Neural crest cell (in vitro differentiated cells): ENCODE measurements at places on chromosomes 3 and 15. TPM values are rescaled to one million over a fixed set of nuclear protein-coding genes. Genes with fewer than 3 reads are reported as not detected.

DNA sequence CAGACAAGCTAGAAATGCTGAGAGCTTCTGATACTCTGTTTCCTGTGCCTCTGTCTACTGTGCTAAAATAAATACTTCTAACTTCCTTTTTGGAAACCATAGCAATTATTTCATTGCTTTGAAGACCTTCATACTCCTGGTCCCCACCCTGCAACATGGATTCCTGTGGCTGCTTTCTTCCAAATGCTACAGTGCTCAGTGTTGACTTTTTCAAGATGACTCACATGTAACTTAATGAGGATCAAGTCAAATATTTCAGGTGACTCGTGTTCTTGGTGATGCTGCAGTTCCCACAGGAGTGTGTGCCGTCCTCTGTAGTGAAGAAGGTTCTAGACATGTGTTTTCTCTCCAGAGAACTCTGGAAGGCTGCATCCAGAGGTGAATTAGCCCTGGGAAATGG, 288.6 kb downstream of the CLSTN2 start:
- no peak overlapping the region for H3K4me3 ChIP-seq
- no peaks in the 10 kb centered on the region for H3K36me3 ChIP-seq
- no peak for DNase-seq
- H3K27me3 ChIP-seq: no peaks in the 10 kb centered on the region
- H3K27ac ChIP-seq: no peak overlapping the region

Gene HESX1
- total RNA-seq: 0.98 and 1.7 TPM in 2 replicates

GRCh38 chr3:194365978-194366490, 3.5 kb downstream of the LRRC15 start:
- no peaks in the 10 kb centered on the region for H3K36me3 ChIP-seq
- no peak for DNase-seq
- H3K4me3 ChIP-seq: no peak overlapping the region

Gene PARP16
- total RNA-seq: 14.8 and 15.5 TPM in 2 replicates

GRCh38 chr3:27521179-27521871, 37.1 kb upstream of the SLC4A7 start:
- no peak overlapping the region for H3K4me3 ChIP-seq
- no peak for DNase-seq
- H3K36me3 ChIP-seq: no peaks in the 10 kb centered on the region
- H3K4me1 ChIP-seq: no peaks in the 10 kb centered on the region

Gene CHST13
- total RNA-seq: 0.19 TPM in 1 of 2 replicates, not detected in the other

GRCh38 chr3:32778389-32778788, 39.4 kb upstream of the TRIM71 start:
- H3K4me3 ChIP-seq: no peak overlapping the region
- H3K36me3 ChIP-seq: peaks cover 12% of the 10 kb centered on the region
- H3K4me1 ChIP-seq: peaks cover 30% of the 10 kb centered on the region
- H3K27ac ChIP-seq: no peak overlapping the region
- no peak for DNase-seq
- peaks cover 4% of the 10 kb centered on the region for H3K27me3 ChIP-seq

Gene TMEM207
- total RNA-seq: not detected in 2 replicates

Gene RLBP1
- 5.7 and 6.3 TPM in 2 replicates for total RNA-seq

- H3K4me3 ChIP-seq: no peak overlapping the region
- no peaks in the 10 kb centered on the region for H3K4me1 ChIP-seq
- no peak overlapping the region for H3K27ac ChIP-seq
- no peaks in the 10 kb centered on the region for H3K36me3 ChIP-seq
Measured at GRCh38 chr3:120661106-120661905, 20.7 kb downstream of the HGD start.

DNA sequence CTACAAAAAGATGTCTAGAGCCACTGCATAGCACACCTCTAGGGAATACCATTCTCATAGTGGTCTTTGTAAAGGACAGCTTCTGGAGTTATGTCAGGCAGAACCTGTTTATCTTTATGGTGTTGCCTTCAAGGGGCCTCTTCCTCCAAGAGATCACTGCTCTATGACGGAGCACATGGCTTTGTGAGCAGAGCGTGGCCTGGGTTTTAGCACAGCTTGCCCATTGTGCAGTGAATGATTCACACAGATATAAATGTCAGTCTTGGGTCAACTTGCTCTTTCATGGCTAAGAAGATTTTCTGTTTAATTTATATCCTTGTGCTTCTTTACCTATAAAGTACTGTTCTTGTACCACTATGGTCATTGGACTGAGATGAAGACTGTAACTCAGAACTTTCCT, 41.5 kb upstream of the RBMS3 start:
- no peaks in the 10 kb centered on the region for H3K36me3 ChIP-seq
- no peak overlapping the region for H3K27ac ChIP-seq
- no peaks in the 10 kb centered on the region for H3K27me3 ChIP-seq

DNA sequence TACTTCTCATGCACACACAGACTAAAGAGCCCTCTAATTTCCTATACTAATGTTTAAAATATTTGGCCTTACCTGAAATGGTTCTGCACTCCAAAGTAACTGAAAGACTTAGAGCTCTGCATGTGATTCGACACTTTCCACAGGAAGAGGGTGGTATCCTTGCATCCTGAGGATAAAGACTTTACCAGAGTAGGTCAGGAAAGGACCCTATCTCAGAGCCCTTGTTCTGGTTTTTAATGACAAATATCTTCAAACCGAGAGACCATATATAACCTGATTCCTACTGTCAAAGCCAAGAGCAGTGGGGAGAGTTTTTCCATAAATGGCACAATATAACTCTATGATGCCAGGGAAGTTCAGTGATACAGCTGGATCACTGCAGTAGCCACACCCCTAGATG, at the start of gene GP5:
Gene GP5 (minus strand): TSS at position 101 of the 400 bp plus-strand sequence. CDS start 984 bp downstream, outside the sequence.
- H3K27me3 ChIP-seq: peaks cover 3% of the 10 kb centered on the region
- peaks cover 3% of the 10 kb centered on the region for H3K36me3 ChIP-seq
- no peak for DNase-seq
- peaks cover 40% of the 10 kb centered on the region for H3K4me1 ChIP-seq
- H3K4me3 ChIP-seq: no peak within 1 kb of the TSS
- no peak within 1 kb of the TSS for H3K27ac ChIP-seq

- H3K27me3 ChIP-seq: no peaks in the 10 kb centered on the region
- DNase-seq: no peak
- no peaks in the 10 kb centered on the region for H3K36me3 ChIP-seq
- H3K4me3 ChIP-seq: no peak overlapping the region
Measured at GRCh38 chr3:6921066-6921465, 60.2 kb downstream of the GRM7 start.

DNA sequence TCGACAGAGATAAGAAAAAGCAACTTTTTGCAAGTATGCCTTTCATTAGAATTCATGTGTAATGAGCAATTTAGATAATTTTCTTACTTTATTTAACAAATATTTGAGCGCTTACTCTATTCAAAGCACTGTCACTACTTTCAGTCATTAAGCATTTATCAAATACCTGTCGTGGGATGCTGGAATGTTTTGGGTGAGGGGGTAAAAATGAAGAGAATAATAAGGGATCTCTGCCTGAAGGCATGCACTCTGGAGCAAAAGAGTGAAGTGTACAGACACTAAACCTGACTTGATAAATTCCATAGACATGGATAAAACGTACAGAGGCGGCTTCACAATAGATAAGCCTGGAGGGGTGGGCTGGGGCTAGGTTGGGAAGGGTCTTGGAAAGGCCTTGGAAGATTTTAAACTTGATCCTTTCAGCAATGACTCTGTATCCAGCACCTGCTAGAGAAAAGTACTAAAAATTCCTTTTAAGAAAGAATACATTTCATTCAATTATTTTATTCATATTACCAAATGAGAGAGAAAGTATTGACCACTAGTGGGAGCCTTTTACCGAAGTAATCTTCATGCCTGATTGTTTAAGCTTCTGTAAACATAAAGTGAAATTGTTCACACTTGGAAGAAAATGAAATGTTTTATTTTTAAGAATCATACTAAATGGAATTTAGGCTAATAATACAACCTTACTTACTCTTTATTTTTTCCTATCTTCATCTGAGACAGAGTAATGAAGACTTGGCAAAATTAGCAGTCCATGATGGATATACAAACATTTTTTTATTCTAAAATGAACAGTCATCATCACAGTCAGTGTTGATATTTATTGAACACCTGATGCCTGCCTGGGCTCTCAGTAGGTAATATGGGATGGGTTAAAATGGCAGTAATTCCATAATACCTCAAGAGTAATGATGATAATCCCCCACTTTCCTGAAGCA, 113.2 kb downstream of the PPP2R3A start:
- peaks cover 14% of the 10 kb centered on the region for H3K36me3 ChIP-seq
- no peak for DNase-seq
- H3K27me3 ChIP-seq: no peaks in the 10 kb centered on the region
- no peak overlapping the region for H3K4me3 ChIP-seq
- H3K4me1 ChIP-seq: peaks cover 4% of the 10 kb centered on the region

DNA sequence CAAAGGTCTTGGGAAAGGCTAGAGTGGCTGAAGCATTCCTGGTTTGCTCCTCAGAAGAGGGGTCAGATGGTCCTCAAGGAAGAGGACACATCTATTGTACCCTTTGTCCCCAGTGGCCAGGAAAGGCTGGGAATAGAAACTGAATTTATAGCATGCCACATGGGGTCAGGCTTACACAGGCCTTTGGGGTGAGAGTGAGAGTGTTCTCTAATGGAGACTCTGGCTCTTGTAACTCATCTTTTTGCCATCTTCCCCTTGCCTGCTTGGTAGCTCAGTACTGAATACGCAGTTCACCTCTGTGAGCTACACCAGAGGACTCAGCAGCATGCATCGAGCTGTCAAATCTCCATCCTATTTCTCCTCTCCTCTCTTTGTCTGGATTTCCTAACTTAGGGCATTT, 87.5 kb downstream of the ATP2B2 start:
- peaks cover 6% of the 10 kb centered on the region for H3K4me1 ChIP-seq
- DNase-seq: no peak
- H3K27me3 ChIP-seq: no peaks in the 10 kb centered on the region
- no peaks in the 10 kb centered on the region for H3K36me3 ChIP-seq
- no peak overlapping the region for H3K4me3 ChIP-seq
- H3K27ac ChIP-seq: no peak overlapping the region

- H3K4me1 ChIP-seq: peaks cover 30% of the 10 kb centered on the region
- DNase-seq: no peak
- H3K4me3 ChIP-seq: no peak overlapping the region
Measured at GRCh38 chr3:14246414-14246813, 67.8 kb downstream of the LSM3 start.

Gene CLRN1
- not detected in 2 replicates for total RNA-seq

- peaks cover 29% of the 10 kb centered on the region for H3K4me1 ChIP-seq
- no peaks in the 10 kb centered on the region for H3K27me3 ChIP-seq
- DNase-seq: no peak
- no peak overlapping the region for H3K27ac ChIP-seq
- H3K4me3 ChIP-seq: no peak overlapping the region
Measured at GRCh38 chr3:55000953-55001352, 73.1 kb upstream of the LRTM1 start.

DNA sequence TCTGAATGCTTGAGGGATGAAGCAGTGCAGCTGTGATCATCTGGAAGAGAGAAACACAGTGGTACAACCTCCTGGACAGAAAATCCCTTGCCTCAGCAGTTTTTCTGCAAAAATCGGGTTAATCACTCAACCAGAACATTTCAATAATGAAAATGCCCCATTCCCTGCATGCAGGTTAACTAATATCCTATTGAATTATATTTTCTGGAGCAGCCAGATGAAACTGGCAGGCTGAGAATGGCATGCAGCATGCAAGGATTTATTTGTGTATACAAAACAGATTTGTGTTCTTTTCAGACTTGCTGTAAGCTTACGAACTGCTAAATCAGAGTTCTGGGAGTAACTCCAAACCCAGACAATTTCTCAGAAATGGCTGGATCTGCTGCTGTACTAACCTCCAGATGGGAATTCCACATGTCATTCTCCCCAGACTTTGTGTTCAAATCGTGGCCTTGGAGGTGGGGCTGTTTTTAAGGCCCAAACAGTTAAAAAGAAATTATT, 39.1 kb downstream of the SLC9A9 start:
- DNase-seq: no peak
- H3K27me3 ChIP-seq: no peaks in the 10 kb centered on the region
- H3K36me3 ChIP-seq: no peaks in the 10 kb centered on the region
- no peaks in the 10 kb centered on the region for H3K4me1 ChIP-seq
- H3K27ac ChIP-seq: no peak overlapping the region
- H3K4me3 ChIP-seq: no peak overlapping the region

- peaks cover 11% of the 10 kb centered on the region for H3K36me3 ChIP-seq
- no peak overlapping the region for H3K4me3 ChIP-seq
- H3K27ac ChIP-seq: no peak overlapping the region
Measured at GRCh38 chr15:56371495-56372147, 6.4 kb downstream of the TEX9 start.

DNA sequence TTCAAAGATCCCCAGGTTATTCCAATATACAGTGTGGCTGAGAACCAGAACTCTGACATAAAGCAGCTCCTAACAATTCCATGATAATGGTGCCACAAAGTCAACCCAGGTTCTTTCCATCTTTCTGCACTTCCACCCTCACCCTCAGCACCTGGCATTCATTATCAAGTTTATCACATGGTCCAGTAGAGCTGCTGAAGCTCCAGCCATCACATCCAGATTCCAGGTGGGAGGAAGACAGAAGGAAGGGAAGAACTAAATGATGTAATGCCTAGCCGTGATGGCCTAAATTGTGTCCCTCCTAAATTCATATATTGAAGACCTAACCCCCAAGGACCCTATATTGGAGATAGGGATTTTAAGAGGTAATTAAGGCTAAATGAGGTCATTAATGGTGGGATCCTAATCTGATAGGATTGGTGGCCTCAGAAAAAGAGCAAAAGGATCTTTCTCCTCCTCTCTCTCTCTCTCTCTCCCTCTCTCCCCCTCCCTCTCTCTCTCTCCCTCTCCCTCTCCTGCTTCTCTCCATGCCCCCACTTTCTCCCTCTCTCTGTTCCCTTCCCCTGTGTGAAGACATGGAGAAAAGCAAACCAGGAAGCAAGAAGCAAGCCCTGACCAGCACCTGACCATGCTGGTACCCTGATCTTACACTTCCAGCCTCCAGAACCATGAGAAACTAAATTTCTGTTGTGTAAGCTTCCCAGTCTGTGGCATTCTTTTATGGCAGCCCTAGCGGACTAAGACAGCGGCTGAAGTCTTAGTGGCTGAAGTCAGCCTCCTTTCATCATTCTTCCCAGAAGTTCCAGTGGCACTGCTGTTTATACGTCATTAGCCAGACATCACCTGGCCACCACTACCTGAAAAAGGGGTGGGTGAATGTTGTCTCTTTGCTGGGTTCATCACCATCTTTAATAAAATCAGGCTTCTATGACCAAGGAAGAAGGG, 369.7 kb upstream of the PROK2 start:
- DNase-seq: no peak
- H3K27ac ChIP-seq: no peak overlapping the region
- H3K36me3 ChIP-seq: no peaks in the 10 kb centered on the region
- peaks cover 14% of the 10 kb centered on the region for H3K27me3 ChIP-seq
- no peak overlapping the region for H3K4me3 ChIP-seq

DNA sequence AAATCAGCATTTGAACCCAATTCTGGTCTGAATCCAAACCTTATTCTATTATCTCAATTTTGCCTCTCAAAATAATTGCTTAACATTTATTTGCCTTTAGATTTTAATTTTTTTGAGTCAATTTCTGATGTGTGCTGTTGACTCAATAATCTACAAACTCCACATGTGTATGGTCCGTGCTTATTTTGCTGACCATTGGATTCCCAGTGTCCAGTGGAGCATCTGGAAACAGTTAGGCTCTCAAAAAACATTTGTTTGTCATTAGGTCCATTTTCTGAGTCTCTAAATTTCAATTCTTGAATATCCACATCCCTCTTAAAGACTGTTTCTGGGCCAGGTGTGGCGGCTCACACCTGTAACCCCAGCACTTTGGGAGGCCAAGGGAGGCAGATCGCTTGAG, 19.2 kb upstream of the MYZAP start:
- H3K4me3 ChIP-seq: no peak overlapping the region
- no peaks in the 10 kb centered on the region for H3K27me3 ChIP-seq
- DNase-seq: no peak
- H3K36me3 ChIP-seq: no peaks in the 10 kb centered on the region
- no peaks in the 10 kb centered on the region for H3K4me1 ChIP-seq
